NCI-H2107 (cell line): ENCODE measurements at places on chromosomes 2 and 18.

GRCh38 chr2:16663121-16663905 lies 2.3 kb downstream of the CYRIA start:
- no peak for DNase-seq

- no peak for DNase-seq
Measured at GRCh38 chr2:54967269-54967668, 83.0 kb downstream of the RTN4 start.

DNA sequence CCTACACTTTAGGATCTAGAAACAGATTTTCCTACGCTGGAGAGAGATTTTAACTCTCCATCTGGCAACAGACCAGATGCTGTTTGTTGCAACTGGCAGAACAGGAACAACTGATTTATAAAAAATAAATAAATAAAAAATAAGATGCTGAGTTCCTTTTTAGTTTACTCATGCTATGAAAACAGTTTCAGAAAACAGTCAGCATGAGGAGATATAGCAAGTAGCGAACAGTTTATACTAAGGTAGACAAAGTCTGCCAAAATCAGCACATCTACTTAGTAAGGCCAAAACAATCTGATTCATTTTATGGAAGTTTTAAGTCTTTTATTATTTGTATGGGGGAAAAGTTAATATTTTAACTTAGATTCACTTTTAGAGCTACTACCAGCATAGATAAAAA lies 974.0 kb upstream of the CNTNAP5 start:
- no peak for DNase-seq

GRCh38 chr18:9824474-9824832 lies 61.3 kb upstream of the TXNDC2 start:
- no peak for DNase-seq

- DNase-seq, result peak; percentile 4
Measured at GRCh38 chr2:206392118-206392517, 51.2 kb upstream of the ADAM23 start.

- no peak for DNase-seq
Measured at GRCh38 chr2:28199995-28200679, 192.5 kb upstream of the FOSL2 start.
